ENCODE measurements at places on chromosomes 2 and 18. TPM values are rescaled to one million over a fixed set of nuclear protein-coding genes. Genes with fewer than 3 reads are reported as not detected.

DNA sequence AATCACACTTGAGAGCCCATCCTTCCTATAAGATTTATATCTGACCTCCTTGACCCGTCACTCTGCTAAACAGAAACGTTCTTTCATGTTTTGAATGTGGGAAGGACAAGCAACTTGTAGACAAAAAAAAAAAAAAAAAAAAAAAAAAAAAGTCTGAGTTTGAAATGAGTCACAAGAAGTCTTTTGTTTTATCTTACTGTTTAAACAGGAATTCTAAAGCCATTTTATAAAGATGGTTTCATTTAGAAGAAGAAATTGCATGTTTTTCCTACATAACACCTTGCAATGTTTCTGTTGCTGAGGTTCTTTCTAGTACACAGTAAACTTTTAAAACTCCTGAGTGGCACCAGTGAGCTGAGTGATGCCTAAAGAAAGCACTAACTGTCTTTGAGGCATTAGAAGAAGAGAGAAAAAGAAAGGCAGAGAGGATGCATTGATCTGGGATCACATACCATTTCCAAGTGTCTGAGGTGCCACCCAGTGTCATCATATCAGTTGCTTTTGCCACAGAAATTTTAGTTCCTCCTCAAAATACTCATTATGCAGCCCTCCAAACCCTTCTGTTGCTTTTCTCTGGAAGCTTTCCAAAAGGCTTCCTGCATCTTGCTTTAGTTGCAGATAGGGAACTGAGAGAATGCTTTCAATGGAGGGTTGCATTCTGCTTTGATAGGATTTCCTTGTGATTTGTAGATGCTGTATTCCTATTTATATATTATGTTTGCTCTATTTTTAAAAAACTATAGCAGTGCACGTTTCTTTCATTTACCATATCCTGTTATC, 69.1 kb downstream of the ACVR2A start:
- no peaks in the 10 kb centered on the region for H3K36me3 ChIP-seq
- H3K27me3 ChIP-seq: no peaks in the 10 kb centered on the region
- no peak overlapping the region for H3K27ac ChIP-seq
- H3K4me3 ChIP-seq: no peak overlapping the region
- H3K4me1 ChIP-seq: no peaks in the 10 kb centered on the region

GRCh38 chr2:178333851-178334250, 117.1 kb downstream of the PRKRA start:
- H3K36me3 ChIP-seq: peaks cover 3% of the 10 kb centered on the region
- H3K27ac ChIP-seq: no peak overlapping the region
- no peaks in the 10 kb centered on the region for H3K27me3 ChIP-seq
- no peak overlapping the region for H3K4me3 ChIP-seq

DNA sequence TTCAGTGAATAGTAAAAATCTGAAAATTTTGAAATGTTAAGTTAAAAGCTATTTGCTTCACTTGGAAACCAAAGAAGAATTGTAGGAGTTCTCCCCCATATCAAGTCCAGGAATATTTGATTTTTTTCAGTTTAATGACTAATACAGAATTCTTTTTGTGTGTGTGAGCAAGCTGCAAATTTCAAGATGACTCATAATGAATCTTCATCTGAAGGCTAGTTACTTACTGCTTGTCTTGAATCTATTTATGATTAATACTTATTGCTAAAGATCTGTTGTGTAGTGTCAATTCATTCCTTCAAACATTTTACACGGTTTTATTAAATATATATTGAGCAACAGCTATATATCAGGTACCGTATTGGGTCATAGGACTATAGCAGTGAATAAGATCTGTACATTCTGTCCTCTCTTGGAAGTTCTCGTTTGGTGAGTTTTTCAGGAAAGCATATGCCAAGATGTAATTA, 47.8 kb upstream of the CAVIN2 start:
- no peaks in the 10 kb centered on the region for H3K4me1 ChIP-seq
- no peak for DNase-seq
- no peak overlapping the region for H3K4me3 ChIP-seq
- H3K27me3 ChIP-seq: no peaks in the 10 kb centered on the region

DNA sequence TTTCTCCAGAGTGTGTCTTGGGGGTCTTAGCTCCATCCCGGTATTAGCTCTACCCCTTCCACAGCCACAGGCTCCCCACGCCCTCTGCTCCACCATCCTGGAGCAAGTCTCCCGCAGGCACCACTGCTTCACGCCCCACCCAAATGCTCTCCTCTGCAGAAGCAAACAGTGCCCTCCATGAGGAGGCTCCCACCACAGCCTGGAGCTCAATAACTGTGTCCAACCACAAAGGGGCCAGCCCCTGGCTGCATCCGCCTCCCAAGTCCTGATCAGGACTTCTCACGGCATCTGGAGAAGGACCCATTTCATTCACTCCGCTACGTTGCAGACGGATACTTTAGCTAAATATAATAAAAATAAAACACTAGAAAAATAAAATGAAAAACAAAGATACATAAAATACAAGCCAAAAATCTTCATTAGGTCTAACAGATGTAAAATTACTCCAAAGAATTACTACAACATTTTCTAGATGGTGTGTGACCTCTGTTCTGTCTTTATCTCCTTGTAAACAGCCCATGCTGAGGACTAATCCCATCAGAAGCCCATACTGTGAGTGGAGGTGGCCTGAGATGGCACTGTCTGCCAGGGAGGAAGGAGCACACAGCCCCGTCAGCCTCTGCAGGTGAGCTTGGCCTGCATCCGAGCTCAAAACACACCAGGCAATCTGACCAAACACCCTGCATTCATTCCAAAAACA, 210.8 kb upstream of the RAB6C start:
- H3K4me3 ChIP-seq: no peak overlapping the region
- H3K27me3 ChIP-seq: no peaks in the 10 kb centered on the region
- H3K4me1 ChIP-seq: no peaks in the 10 kb centered on the region
- no peaks in the 10 kb centered on the region for H3K36me3 ChIP-seq

DNA sequence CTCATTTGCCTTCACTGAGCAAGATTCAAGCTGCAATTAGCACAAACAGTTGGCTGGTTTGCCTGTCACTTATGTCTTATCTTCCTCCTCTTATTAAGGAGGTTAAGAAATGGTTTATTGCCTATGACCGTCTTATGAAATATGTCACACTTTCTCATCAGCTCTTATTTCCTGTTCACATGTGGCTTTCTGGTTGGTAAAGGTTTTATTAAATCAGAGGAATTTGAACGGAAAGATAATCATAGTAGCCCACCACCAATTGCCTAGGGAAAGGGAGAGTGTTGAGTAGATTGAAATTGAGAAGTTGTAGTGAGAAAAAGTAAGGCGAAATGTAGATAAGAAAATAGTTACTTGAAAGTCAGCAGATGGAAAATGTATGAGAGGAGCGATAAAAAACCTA, 4.2 kb upstream of the IL1R1 start:
- no peak overlapping the region for H3K4me3 ChIP-seq
- no peak for DNase-seq
- peaks cover 11% of the 10 kb centered on the region for H3K4me1 ChIP-seq
- H3K36me3 ChIP-seq: no peaks in the 10 kb centered on the region
- no peak overlapping the region for H3K27ac ChIP-seq

- no peak overlapping the region for H3K27ac ChIP-seq
- no peak for DNase-seq
- H3K4me1 ChIP-seq: no peaks in the 10 kb centered on the region
- peaks cover 4% of the 10 kb centered on the region for H3K27me3 ChIP-seq
- H3K36me3 ChIP-seq: no peaks in the 10 kb centered on the region
Measured at GRCh38 chr2:199738727-199739412, 112.1 kb downstream of the FTCDNL1 start.

POLR1B gene
- 60.8 TPM for total RNA-seq

- no peaks in the 10 kb centered on the region for H3K27me3 ChIP-seq
- no peak for DNase-seq
- H3K4me1 ChIP-seq: no peaks in the 10 kb centered on the region
- no peaks in the 10 kb centered on the region for H3K36me3 ChIP-seq
- no peak overlapping the region for H3K27ac ChIP-seq
Measured at GRCh38 chr18:55404832-55405465, 183.0 kb downstream of the TCF4 start.

GRCh38 chr2:210147614-210148013, 23.6 kb downstream of the KANSL1L start:
- no peak overlapping the region for H3K4me3 ChIP-seq
- no peak overlapping the region for H3K27ac ChIP-seq
- no peaks in the 10 kb centered on the region for H3K36me3 ChIP-seq

OBSL1 gene
- 26.6 TPM for total RNA-seq

- H3K27me3 ChIP-seq: no peaks in the 10 kb centered on the region
- no peaks in the 10 kb centered on the region for H3K4me1 ChIP-seq
- no peak overlapping the region for H3K27ac ChIP-seq
- H3K36me3 ChIP-seq: no peaks in the 10 kb centered on the region
Measured at GRCh38 chr2:60311524-60311923, 241.9 kb downstream of the BCL11A start.

DUSP2 gene
- total RNA-seq: 0.18 TPM

PRSS56 gene
- not detected for total RNA-seq

- H3K27me3 ChIP-seq: no peaks in the 10 kb centered on the region
- no peaks in the 10 kb centered on the region for H3K36me3 ChIP-seq
- DNase-seq: no peak
- H3K4me3 ChIP-seq: no peak overlapping the region
- no peak overlapping the region for H3K27ac ChIP-seq
Measured at GRCh38 chr2:162972383-162972782, 133.8 kb upstream of the KCNH7 start.

DNA sequence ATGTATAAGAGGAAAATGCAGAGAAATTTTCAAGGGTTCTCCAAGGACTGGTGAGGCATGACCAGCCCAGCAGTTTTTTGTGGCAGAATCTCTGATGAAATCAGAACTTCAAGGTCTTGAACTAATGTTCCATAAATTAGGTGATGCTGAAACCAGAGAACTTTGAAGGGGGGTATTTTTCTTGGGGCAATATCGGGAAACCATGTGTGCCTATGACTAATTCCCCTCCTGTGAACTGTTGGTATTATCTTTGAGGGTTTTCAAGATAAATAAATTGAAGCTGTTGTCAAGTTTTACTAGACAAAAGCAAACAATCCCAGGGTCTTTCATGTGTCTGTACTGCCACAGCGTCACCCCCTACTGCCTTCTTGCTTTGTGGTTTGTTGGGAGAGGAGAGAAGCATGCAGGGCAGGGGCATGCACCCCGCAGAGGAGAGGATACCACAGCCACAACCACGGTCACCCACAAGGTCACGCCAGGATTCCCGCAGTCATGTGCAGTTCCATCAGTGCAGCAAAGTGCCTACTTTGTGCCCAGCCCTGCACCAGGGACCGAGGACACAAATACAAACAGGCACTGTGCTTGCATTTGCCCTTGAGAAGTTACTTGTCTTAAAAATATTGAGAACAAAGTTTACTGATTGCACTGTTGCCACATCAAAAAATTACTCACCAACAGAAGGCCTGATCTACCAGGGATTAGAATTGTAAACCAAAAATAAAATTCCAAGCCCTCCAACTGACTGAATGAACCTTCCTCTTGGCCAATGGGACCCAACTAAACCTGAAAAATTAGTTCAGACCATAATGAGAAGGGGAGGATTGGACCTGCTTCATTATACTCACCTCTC, 413.3 kb upstream of the TRIB2 start:
- no peak for DNase-seq
- no peaks in the 10 kb centered on the region for H3K27me3 ChIP-seq
- H3K4me3 ChIP-seq: no peak overlapping the region
- H3K4me1 ChIP-seq: peaks cover 14% of the 10 kb centered on the region

DNA sequence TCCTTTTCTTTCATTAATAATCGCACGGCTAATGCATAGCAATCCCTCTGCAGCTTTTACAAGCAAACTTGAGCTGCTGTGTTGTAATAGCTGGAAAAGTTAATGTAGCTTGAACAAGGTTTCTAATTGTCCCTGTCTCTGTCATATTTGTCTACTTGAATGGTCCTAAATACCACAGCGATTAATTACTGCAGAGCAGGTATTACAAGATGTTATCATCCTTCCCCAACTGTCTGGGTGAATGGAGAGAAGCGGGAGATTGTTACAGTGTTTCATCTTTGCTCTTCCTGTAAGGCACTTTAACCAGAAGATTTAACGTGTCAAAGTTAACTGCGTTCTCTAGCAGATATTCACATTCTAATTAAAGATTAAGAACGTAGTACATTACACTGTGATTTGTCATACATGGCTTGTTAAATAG, 422.2 kb upstream of the POU3F3 start:
- H3K36me3 ChIP-seq: no peaks in the 10 kb centered on the region
- no peaks in the 10 kb centered on the region for H3K4me1 ChIP-seq
- H3K27me3 ChIP-seq: no peaks in the 10 kb centered on the region
- H3K27ac ChIP-seq: no peak overlapping the region
- no peak overlapping the region for H3K4me3 ChIP-seq

GRCh38 chr18:31950583-31950982, 7.7 kb upstream of the TRAPPC8 start:
- 0 out of 3 replicates have a peak, but pooled peaks cover 4% of the 10 kb centered on the region for H3K4me1 ChIP-seq
- no peaks in the 10 kb centered on the region for H3K36me3 ChIP-seq
- H3K27me3 ChIP-seq: no peaks in the 10 kb centered on the region
- no peak for DNase-seq
- H3K27ac ChIP-seq: no peak overlapping the region

DNA sequence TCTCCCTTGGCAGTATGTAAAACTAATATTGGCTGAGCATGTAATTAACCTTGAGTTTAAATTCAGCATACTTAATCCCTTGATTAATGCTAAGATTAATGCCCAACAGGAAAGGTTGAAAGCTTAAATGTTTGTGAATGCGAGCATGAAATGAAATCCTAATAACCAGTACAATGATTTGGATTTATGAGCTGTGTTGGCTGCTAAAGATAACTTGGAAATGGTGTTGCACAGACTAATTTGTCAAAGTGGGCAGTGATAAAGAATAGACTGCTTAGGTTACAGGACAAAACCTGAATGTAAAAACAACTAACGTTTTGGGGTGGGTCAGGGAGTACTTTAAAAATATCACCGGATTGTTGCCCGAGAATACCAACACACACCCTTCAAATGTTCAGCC, 70.6 kb downstream of the MGAT5 start:
- H3K4me1 ChIP-seq: no peaks in the 10 kb centered on the region
- no peaks in the 10 kb centered on the region for H3K27me3 ChIP-seq
- H3K4me3 ChIP-seq: no peak overlapping the region
- H3K36me3 ChIP-seq: no peaks in the 10 kb centered on the region
- no peak overlapping the region for H3K27ac ChIP-seq

- no peaks in the 10 kb centered on the region for H3K27me3 ChIP-seq
- H3K4me3 ChIP-seq: no peak overlapping the region
- no peaks in the 10 kb centered on the region for H3K4me1 ChIP-seq
- no peak for DNase-seq
Measured at GRCh38 chr2:206127656-206128055, 31.6 kb downstream of the NDUFS1 start.

ALLC gene
- not detected for total RNA-seq

GRCh38 chr2:110741491-110741980, 9.2 kb downstream of the ACOXL start:
- H3K36me3 ChIP-seq: no peaks in the 10 kb centered on the region
- DNase-seq: peak; percentile 33
- H3K27ac ChIP-seq: no peak overlapping the region
- peaks cover 7% of the 10 kb centered on the region for H3K27me3 ChIP-seq

PRKAG3 gene
- not detected for total RNA-seq

GRCh38 chr2:166297951-166298350, 77.8 kb downstream of the SCN9A start:
- H3K4me3 ChIP-seq: no peak overlapping the region
- H3K27ac ChIP-seq: no peak overlapping the region
- DNase-seq: no peak
- no peaks in the 10 kb centered on the region for H3K36me3 ChIP-seq
- H3K27me3 ChIP-seq: no peaks in the 10 kb centered on the region

RNF152 gene
- total RNA-seq: 0.04 TPM

Measured in K562 (cell line).